ENCODE measurements at places on chromosomes 16 and 17.

DNA sequence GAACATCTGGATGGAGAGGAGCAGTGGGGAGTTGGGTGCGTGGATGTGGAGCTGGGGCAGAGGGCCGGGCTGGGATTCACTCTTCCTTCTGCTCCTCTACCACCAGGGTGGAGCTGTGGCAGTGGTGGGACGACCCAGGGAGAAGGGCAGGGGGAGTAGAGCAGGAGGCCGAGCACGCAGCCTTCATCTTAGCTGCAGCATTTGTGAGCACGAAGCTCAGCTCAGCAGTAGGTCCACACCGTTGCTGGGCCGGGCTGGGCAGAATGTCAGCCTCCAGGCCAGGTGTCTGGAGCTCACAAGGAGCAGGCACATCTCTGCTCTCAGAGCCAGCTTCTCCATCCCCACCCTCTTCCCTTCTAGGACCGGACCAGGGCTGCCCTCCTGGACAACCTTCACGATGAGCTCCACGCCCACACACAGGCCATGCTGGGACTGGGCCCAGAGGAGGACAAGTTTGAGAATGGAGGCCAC lies 55.7 kb downstream of the OR1D5 start:
- DNase-seq = no peak

- no peak for DNase-seq
These were observed 109.1 kb downstream of the GAS7 start for GRCh38 chr17:10089196-10089804.

- no peak for DNase-seq
These were observed 13.3 kb downstream of the CDH3 start for GRCh38 chr16:68658341-68658973.

- DNase-seq = no peak
These were observed 32.2 kb downstream of the MARCHF10 start for GRCh38 chr17:62775876-62776275.

DNA sequence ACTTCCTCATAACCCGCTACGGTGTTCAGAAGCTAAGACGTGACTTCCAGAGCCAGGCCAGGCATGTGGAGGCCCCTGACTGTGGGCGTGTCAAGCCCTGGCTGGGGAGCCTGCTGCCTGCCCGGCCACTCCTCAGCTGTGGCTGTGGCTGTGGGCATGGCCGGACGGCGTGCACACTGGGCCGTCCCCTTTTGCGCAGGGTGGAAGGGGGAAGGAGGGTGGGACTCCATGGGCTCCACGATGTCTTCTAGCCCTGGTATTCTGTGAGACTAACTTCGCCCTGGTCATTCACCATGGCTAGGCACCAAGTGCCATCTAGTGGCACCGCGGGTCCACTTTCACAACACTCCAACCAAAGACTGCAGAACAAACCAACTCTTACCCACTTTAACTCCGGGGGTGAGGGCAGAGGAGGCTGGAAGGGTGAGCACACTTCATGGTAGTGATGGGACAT lies 67.9 kb downstream of the N4BP1 start:
- DNase-seq = no peak

DNA sequence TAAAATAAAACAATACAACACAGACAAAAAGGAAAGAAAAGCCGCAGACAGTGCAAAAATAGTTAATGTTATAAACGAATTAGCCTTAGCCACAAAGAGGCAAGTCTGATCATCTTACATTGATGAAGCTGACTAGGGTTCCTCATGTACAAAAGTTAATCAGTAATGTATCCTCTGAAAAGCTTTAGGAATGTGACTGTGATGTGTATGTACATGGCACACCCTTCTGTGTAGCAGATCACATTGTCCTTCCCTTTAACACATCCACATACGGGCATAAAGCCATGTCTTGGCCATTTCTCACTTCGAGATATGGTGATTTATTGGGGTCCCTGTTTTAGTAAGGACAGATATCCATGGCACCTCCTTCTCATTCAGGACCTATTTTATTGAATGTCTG lies 1327.5 kb upstream of the CDH8 start:
- DNase-seq = no peak

DNA sequence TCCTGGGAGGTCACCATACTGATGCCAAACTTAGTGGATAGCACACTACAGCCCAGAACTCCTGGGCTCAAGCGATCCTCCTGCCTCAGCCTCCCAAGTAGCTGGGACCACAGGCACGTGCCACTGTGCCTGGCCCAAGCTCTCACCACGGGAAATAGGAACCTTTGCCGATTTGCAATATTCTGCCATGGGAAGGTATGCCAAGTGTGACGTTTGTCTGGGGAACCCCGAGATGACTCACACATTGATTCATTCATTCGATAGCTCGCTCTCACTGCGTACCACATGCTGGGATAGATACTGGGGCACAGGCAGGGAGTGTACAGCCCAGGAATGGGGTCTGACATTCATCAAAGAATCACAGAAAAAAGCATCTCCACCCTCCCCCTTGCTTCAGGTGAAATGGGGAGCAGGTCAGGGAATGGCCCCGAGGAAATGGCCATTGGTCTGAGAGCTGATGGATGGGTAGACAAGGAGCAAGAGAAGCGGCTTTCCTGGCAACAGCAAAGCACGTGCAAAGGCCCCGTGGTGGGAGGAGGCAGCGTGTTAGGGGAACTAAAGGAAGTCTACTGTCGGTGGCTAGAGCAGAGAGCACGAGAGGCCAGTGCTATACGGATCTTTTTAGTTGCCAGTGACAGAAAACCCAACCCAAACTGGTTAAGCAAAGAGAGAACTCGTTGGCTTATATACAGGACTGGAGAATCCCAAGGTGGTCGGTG lies 44.1 kb downstream of the DNAH17 start:
- no peak for DNase-seq

- DNase-seq = no peak
These were observed 3.8 kb downstream of the ZNF821 start for GRCh38 chr16:71880176-71880575.

DNA sequence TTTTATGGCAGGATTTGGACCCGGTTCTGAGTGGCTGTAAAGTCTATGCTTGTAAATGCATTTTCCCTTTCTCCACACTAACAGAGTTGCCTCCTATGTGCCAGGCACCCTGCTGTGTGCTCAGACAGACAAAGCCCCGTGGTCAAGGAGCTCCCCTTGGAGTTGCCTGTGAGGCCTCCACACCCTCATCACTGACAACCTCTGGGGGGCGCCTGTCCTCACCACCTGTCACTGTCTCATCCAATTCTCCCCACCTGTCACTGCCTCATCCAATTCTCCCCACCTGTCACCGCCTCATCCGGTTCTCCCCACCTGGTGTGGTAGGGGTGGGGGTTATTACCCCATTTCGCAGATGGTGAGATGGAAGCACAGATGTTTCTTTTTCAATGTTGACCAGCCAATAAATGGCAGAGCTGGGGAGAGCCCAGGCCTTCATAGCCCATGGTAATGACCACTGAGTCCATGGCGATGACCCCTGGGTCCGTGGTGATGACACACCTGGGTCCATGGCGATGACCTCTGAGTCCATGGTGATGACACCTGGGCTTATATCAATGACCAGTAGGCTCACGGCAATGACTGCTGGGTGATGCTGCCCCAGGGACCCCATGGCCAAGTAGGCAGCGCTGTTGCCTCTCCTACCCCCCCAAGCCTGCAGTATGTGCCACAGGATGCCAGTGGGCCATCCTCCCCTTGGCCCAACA lies 150.1 kb downstream of the IRF8 start:
- DNase-seq = no peak
